Stimulated activated CD8-positive, alpha-beta memory T cell treated with anti-CD3 and anti-CD28 coated beads, Interleukin-7, amount 100 ng/mL, for 1 hour (primary cell): ENCODE measurements at places on chromosomes 2 and 18.

- no peak for DNase-seq
Measured at GRCh38 chr2:236662231-236663185, 92.9 kb downstream of the ACKR3 start.

GRCh38 chr2:24123922-24124580 is 782 bp downstream of the FAM228B start:
- DNase-seq: no peak

DNA sequence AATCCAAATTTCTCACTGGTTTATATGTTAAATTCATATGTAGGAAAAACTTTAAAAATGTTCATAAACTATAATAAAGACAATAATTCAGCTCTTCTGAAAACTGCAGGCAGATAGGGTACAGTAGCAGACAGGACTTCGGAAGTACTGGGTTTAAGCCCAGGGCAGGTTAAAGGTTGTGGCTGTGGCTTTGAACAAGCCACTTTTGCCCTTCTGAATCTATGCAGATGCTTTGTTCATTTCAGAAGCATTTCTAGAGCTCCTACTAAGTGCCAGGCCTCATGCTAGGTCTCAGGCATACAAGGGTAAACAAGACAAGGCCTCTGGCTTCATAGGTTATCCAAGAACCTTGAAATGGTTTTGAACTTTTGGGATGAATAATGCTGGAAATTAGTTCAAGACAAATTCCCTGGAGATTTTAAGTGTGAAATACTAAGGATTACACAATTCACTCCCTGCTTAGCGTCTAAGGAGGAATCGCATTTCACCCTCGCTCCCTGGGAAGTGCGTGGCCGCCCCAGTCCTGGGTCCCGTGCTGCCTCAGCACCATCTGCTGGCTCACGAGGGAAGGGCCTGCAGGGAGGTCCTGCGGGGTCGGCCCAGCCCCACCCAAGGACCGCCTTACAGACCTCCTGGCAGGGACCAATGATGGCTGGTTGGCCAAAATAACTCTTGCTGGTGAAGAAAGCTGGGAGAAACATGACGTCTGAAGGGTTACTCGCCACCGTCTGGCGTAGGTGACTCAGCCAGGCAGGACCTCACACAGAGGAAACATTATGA is 67.7 kb upstream of the L3MBTL4 start:
- no peak for DNase-seq

DNA sequence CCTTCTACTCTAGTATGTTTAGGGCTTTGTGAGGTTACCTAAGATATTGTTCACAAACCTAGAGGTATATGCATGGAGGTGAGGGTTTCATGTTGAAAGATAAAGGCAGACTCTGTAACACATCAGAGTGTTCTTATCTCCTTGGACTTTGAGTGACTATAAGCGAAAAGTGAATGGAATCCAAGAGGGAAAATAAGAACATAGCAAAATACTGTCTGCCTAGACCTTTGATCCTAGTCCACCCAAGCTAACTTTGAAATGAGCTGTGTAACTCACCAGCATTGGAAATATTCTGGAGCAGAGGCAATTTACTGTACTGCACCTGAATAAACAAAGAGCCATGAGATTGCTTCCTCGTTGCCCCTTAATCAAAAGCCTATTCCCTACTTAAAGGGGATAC is 28.2 kb upstream of the GALNT1 start:
- DNase-seq: no peak

DNA sequence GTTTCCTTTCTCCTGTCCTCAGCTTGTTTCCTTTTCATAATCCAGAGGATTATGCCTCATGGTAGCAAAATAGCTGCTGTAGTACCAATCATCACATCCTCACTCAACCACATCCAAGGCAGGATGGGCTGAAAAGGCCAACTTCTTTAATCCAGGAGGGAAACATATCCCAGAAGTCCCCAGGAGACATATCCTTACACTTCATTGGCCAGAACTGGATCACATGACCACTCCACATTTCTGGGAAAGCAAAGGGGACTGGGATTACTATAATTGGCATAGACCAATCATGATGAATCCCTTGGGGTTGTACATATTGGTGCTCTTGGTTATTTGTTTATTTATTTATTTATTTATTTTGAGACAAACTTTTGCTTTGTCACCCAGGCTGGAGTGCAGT is 54.0 kb upstream of the LYPD6B start:
- DNase-seq: no peak

DNA sequence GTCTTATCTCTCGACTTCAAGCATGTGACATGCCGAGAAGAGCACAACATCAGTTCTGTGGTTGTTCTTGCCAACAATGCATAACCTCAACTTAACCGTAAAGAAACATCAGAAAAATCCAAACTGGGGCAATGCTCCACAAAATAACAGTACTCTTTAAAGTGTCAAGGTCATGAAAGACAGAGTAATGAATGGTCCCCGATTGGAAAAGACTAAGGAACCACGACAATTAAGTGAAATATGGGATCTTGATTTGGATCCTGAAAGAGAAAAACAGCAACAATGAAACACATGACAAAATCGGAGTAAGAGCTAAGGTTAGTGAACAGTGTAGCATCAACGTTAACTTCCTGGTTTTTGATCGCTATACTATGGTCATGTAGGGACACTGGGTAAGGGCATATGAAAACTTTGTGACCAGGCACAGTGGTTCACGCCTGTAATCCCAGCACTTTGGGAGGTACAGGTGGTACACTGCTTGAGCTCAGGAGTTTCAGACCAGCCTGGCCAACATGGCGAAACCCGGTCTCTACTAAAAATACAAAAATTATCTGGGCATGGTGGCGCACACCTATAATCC is 55.2 kb downstream of the UNC50 start:
- no peak for DNase-seq

DNA sequence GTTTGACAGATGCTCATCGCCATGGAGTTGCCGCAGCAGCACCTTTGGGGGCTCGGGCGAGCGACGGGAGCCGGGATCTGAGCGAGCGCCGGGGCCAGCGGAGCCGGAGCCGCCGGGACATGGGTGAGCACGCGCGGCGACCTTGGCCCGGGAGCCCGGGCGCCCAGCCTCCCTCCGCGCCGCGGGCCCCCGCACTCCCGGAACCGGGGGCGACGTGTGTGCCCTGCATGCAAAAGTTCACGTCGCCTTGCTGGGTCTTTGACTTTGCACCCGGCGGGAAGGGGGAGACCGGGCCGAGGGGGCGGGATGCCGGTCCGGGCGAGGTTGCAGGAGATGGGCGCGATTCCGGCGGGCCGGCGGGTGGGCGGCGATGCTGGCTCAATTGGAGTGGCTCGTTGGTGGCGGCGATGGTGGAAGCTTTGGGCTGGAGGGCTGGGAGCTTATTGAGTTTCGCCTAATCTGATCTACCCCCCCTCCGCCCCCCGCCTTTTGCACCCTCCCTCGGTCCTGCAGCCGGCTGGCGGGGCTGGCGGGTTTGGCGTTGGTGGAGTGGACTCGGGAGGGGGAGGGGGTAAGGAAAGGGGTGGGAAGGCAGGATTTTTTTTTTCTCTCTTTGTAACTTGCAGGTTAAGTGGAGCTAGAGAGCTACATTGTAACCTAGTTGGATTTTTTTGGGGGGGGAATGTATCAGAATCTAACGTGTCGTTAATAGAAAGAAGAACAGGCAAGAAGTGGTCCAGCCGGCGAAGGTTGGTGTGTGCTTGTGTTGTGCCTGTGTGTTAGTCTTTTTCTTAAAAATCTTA is at the start of gene SETBP1:
TSS of gene SETBP1 (plus strand) at position 616 of the 803 bp plus-strand sequence. CDS start 20,459 bp downstream, outside the sequence.
- DNase-seq: no peak

- DNase-seq: no peak
Measured at GRCh38 chr18:48913201-48913600, 37.6 kb downstream of the SMAD7 start.

DNA sequence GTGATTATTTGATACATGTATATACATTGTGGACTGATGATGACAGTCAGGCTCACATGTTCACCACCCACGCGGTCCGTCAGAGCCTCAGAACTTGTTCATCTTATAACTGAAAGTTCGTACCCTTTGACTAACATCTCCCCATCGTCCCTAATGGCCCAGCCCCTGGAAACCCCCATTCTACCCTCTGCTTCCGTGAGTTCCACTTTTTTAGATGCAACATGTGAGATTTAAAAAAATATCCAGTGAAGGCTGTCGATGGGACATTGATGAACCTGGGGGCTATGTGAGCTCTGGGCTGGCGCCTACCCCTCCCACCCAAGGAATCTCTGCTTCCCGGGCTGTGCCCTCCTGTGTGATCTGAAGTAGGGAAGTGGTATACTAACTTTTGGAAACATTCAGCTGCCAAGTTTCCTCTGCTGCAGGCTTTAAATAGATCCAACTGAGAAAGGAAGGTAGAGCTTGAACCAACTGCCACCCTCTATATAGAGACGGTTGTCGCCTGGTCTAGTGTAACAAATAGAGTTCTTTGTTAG is 163.8 kb downstream of the FAM210A start:
- no peak for DNase-seq

DNA sequence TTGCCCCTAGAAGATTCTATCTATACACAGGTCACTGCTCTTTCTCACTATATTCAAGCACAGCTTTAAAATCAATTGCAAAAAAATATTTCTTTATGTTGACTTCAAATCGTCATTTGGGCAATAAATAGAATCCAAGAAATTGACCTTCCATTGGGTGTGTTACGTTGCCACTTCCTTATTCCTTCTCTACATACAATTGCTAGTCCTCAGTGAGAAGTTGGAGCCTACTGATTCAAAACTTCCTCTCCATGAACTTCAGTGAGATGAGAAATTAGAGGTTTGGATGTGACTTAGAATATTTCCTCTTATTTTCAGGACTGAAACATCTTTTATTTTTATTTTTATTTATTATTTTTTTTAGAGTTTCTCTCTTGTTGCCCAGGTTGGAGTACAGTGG is 40.3 kb downstream of the PMAIP1 start:
- DNase-seq: no peak

DNA sequence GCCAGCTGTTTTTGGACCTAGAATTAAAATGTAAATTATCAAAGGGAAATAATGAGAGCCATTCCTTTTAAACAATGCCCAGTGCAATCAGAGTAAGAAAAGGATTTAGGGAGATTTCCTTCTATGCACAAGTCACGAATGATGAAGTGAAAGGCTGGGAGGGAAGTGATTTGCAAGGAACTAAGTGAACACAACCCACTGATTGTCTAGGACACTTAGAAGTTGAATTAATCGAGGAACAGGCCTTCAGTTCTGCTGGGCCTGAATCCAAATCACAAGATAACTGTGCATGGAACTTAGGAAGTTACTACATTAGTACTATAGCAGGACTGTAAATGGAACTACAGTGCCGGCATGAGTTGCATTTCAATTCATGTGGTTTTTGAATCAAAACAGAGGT is 17.7 kb downstream of the MAP2 start:
- no peak for DNase-seq

DNA sequence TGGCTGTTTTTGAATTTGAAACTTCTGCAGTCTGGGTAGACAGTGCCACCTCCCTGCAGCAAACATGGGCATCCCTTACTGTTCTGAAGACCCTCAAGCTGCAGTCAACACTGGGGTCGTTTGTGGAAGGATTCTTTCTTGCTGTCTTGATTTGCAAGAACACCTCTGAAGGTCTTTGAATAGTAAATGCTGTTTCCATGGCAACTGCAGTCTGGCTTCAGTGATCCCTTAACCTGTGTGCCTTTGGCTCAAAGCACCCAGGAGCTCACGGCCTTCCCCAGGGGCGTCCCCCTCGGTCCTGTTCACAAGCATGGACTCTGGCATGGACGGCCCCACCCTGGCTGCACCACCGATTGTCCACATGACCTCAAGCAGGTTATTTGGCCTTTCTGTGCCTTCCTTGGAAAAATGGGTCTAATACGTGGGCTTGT is 38.3 kb downstream of the LRRFIP1 start:
- DNase-seq: no peak

GRCh38 chr2:135164431-135164830 is 112.3 kb downstream of the RAB3GAP1 start:
- DNase-seq: no peak

DNA sequence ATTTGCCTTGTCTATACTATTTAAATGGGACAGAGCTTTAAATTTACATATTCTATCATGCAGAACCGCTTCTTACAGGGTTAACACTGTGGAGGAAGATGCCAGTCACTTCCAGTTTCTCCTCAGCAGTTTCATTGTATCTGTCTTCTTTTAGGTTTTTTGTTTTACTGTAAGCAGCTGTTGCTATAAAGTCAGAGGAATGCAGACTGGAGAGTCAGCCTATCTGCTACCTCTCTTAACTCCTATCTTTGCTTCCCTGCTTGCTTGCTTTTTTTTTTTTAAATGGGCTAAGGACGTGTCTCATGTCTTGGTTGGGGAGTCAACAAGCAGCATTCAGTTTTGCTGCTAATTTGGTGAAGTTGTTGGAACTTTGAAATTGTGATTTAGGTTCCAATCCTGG is 8.9 kb downstream of the EPC2 start:
- DNase-seq: no peak

GRCh38 chr2:132974467-132975095 is 304.6 kb upstream of the LYPD1 start:
- DNase-seq: no peak

DNA sequence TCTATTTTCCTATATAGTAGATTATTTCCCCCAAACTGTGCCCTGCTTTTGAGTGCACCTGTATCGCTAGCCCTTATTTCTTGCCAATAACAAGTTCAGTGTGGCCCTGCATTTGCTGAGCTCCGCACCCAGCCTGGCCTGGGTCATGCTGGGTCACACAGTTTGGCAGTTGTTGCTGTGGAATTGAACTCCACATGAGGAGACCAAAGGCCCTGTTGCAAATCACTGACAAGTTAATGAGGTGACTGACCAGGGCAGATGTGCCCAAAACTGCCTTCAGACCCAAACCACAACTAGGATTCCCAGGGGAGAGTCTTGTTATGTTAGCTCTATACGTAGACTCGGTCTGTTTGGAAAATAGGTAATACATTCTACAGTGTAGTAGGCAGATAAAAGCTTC is 31.0 kb downstream of the COL4A4 start:
- DNase-seq: no peak

GRCh38 chr18:48607056-48607984 is 68.5 kb downstream of the CTIF start:
- no peak for DNase-seq

DNA sequence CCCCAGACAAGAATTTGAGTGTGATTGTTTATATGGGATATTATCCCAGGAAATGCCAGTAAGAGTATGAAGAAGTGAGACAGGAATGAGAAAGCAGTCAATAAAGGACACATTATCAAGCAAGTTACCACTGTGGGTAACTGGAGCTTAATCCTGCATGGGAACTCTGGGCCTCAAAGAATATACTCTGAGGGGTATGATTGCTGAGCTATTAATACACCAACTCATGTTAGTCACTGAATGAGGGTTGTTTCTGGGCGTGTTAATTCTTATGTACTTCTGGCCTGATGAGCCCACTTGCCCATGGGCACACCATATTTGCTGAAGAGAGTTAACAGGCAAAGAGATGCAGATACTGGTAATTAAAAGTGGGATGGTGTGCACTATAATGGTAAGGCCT is 26.6 kb upstream of the PAIP2B start:
- DNase-seq: no peak
